ENCODE measurements at places on chromosomes 6 and 20.

DNA sequence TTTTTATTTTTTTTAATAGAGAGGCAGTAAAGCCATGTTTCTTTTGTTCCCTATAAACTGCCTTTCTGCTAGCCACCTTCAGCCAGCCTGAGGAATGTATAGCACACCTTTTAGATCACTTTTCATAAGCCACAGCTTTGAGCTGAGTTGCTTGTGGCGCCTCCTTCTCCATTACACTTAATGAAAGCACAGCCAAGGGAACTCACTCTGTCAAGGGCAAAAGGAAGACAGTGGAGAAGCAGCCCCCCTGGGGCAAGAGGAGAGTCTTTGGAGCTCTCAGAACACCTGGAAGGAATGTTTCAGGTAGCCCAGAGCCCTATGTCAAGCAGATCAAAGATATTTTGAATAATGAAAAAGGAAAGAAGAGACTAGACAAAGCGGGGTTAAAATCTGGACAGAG is 235.1 kb downstream of the CLIC5 start:
- no peak for DNase-seq

GRCh38 chr6:158028876-158029275 is 47.2 kb downstream of the SYNJ2 start:
- no peak for DNase-seq

- DNase-seq, result no peak
Measured at GRCh38 chr20:61556111-61556510, 304.1 kb downstream of the CDH4 start.

DNA sequence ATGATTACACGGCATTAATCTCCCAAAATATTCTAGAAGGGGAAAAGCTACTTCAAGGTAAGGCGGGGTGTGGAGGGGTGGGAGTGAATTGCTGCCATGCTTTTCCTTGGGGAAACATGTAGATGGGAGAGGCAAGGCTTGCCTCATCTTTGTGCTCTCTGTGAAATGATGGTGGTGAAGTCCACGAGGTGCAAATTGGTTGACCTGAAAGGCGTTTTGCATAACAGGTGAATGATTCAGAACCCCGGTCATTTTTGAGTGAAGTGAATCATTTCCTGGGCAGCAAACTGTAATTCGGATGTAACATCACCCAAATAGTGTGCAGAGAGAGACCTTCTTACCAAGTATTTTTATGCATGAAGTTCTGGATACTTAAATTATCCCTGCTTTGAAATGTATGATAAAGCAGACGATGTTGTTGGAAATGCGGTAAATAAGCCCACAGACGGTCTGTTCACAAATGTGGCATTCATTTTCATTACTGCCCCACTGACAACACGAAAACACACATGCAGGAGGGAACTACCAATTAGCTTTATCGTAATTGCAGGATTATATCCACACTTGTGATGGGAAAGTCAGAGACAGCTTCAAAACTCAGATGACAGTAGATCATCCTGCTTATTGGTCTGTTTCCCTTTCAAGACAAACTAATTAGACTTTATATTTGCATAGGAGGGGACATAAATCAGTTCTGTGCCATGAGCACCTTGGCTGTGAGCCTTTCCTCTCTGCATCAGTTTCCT is 3.0 kb downstream of the CDH4 start:
- DNase-seq, result no peak

- no peak for DNase-seq
Measured at GRCh38 chr20:49677777-49678758, 35.6 kb downstream of the B4GALT5 start.

GRCh38 chr20:15498926-15499325 is 1074.3 kb downstream of the KIF16B start:
- no peak for DNase-seq

- DNase-seq, result no peak
Measured at GRCh38 chr6:1527073-1527457, 82.7 kb upstream of the FOXC1 start.

DNA sequence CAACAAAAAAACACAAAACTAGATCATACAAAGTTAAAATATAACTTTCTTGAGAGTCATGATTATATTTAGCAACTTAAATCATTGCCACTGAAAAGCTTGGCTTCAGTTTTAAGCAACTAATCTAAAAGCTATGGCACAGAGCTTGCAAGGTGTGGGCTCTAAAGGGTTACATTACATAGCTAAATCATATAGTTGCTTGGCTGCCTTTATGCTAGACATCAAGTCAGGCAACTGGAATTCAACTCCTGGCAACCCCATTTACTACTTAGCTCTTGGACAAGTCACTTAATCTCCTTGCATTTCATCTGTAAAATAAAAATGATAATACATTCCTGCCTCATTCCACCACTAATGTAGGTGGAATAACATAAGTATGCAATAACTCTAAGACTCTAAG is 40.9 kb upstream of the GCM1 start:
- DNase-seq, result no peak

- DNase-seq, result no peak
Measured at GRCh38 chr20:58922036-58922435, 59.0 kb upstream of the NELFCD start.

- DNase-seq, result no peak
Measured at GRCh38 chr6:168876956-168877355, 376.7 kb downstream of the THBS2 start.

GRCh38 chr6:113875470-113875869 is 18.3 kb downstream of the MARCKS start:
- DNase-seq, result no peak

DNA sequence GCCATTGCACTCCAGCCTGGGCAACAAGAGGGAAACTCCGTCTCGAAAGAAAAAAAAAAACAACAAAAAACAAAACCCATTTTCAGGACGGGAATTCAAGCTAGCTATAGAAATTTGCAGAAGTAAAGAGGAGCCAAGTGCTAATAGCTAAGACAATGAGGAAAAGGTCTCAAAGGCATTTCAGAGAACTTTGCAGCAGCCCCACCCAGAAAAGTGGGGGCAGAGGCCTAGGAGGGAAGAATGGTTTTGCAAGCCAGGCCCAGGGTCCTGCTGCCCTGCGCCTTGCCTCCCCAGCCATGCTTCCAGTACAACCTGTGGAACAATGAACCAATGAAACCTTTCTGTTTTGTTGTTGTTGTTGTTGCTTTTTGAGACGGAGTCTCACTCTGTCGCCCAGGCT is 38.3 kb upstream of the SAMHD1 start:
- no peak for DNase-seq
